ENCODE measurements at places on chromosomes 2 and 18.

DNA sequence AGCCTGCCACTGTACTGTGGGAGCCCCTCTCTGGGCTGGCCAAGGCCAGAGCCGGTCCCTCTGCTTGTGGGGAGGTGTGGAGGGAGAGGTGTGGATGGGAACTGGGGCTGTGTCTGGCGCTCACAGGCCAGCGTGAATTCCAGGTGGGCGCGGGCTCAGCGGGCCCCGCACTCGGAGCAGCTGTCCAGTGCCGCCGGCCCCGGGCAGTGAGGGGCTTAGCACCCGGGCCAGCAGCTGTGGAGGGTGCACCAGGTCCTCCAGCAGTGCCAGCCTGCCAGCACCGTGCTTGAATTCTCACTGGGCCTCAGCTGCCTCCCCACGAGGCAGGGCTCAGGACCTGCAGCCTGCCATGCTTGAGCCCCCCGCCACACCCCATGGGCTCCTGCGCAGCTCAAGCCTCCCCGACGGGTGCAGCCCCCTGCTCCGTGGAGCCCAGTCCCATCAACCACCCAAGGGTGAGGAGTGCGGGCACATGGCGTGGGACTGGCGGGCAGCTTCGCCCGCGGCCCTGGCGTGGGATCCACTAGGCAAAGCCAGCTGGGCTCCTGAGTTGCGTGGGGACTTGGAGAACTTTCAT is 69.5 kb upstream of the ABCA12 start:
- DNase-seq = no peak

DNA sequence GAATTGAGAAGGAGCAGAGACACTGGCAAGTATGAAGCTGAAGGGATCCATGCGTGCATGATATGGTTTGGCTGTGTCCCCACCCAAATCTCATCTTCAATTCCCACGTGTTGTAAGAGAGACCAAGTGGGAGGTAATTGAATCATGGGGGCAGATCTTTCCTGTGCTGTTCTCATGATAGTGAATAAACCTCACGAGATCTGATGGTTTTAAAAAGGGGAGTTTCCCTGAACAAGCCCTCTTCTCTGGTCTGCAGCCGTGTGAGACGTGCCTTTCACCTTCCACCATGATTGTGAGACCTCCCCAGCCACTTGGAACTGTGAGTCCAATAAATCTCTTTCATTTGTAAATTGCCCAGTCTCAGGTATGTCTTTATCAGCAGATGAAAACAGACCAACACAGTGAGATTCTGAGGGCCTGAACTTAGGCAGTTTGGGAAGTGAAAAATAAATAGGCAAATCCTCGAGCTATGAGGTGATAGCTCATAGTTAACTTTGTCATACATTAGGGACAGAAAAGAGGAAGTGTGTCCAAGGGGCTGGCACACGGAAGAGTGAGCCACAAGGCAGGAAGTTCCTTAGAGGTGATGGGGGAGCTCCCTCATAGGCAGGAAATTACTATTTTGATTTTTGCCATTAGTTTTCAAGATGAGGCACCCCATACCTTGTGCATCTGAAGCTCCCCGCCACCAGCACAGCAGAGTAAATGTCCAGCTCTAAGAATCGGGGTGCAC is 658.8 kb upstream of the ID2 start:
- DNase-seq = no peak

DNA sequence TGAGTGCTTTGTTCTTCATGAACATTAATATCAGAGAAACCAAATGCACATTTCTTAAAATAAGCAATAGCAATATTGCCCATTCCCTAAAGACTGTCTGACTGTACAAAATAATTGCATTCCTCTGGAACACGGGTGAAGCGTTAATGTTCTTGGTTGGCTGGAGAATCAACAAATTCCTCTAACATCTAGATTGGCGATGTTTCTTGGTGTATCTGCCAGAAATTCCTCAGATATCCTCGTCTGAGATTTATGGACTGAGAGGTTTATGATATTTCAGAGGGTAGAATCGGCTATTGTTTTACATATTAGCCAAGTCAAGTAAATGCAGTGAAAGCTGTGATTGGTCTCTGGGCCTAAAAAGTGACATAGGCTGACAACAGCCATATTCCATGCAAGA is 27.1 kb upstream of the SPTBN1 start:
- no peak for DNase-seq

DNA sequence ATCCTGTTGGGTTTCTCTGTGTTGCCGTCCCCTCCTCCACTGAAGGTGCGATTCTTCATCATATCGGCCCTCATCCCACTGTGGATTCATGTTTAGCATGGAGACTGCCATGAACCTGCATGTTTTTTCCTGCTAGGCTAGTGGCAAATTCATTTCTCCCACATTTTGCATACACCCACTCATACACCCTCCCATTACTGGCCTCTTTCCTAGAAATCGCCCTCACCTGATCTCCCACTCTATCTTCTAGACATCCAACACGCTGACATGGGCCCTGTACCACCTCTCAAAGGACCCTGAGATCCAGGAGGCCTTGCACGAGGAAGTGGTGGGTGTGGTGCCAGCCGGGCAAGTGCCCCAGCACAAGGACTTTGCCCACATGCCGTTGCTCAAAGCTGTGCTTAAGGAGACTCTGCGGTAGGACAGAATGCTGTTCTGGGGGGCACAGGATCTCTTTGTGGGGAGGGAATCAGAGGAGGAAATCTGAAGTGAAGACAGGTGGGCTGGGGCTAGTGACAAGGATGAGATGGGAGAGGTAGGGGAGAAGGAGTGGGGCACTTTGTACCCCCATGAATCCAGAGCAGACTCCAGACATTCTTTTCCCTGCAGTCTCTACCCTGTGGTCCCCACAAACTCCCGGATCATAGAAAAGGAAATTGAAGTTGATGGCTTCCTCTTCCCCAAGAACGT is 17.7 kb downstream of the PRKAG3 start:
- DNase-seq = no peak
